ENCODE measurements at places on chromosomes 16 and 17. TPM values are rescaled to one million over a fixed set of nuclear protein-coding genes. Genes with fewer than 3 reads are reported as not detected.

DNA sequence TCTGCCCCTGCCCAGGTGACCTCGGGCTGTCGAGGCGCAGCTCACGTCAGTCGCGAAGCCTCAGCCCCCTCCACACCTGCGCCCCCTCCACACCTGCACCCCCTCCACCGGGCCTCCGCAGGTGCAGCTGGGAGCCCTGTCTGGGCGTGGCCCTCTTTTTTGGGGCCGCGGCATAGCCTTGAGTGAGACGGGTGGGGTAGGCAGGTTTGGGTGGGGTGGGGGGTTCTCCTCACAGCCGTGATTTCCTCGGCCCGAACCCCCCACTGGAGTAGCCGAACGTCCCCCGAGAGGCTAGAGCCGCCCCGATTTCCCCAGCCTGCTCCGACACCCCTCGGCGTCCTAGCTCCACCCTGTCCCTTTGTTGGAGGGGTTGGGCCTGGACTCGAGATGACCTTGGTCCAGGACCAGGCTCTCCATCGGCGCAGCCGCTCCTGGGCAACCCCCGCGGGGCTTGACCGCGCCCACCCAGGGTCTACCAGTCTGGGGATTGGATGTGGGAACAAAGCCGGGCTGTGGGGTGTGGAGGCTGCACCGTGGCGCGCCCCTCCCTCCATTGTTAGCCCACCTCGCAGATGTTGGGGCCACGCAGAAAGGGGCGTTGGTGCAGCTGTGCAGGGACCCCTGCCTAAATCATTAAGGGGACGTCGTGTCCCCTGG is 626 bp downstream of the TUBB3 start:
- no peak for DNase-seq

GRCh38 chr17:41324180-41325075 is 8.9 kb upstream of the KRTAP17-1 start:
- DNase-seq: no peak

GRCh38 chr16:78851266-78851665 is 749.3 kb downstream of the MAF start:
- no peak for DNase-seq

Gene CA5A
- not detected for total RNA-seq

GRCh38 chr17:6356562-6356961 is 78.4 kb downstream of the AIPL1 start:
- no peak for DNase-seq

Gene FN3KRP
- 43.8 TPM for total RNA-seq

GRCh38 chr16:29775742-29776408 is 2.2 kb upstream of the ZG16 start:
- DNase-seq: no peak

DNA sequence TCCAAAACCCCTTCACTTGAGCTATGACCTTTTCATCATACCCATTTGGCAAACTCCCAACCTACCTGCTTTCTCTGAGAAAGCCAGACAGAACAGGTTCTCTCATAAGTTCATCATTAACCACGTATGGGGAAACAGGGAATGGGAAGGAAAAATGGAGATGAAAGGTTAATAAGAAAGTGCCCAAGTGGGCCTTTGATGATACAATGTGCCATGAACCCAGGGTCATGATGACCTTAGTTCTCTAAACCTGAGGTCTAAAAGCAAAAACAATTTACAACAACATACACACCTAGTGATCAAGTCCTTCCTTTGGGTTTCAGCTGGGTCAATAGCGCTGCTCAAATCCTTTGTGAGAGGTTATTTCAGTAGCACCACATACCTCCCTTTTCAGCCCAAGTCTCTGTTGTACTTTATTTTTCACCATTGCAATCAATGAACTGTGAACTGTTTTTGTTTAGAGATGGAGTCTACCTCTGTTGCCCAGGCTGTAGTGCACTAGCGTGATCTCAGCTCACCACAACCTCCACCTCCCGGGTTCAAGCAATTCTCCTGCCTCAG is 14.5 kb upstream of the RANGRF start:
- DNase-seq: no peak

Gene MILR1
- total RNA-seq: not detected

DNA sequence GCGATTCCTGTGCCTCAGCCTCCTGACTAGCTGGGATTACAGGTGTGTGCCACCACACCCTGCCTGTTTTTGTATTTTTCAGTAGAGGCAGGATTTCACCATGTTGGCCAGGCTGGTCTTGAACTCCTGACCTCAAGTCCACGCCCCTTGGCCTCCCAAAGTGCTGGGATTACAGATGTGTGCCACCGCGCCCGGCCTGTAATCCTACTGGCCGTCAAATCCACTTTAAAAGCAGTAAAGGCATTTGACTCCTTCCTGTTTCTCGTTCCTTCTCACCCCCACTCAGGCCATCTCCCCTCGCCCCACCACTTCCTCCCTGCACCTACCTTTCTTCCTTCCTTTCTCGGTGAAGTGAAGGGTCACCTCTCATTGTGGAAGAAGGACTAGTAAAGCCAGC is 69.4 kb upstream of the CREBBP start:
- DNase-seq: no peak

All from activated T-cell treated with anti-CD3 and anti-CD28 coated beads, Interleukin-2, amount 50 U/mL, for 4 hours (primary cell).